ENCODE measurements at places on chromosomes 12 and 14. TPM values are rescaled to one million over a fixed set of nuclear protein-coding genes. Genes with fewer than 3 reads are reported as not detected.

GRCh38 chr12:106585105-106585520, 2.3 kb downstream of the RFX4 start:
- no peak for DNase-seq

GRCh38 chr12:5317556-5317955, 114.4 kb upstream of the NTF3 start:
- peak; percentile 31 for DNase-seq

DNA sequence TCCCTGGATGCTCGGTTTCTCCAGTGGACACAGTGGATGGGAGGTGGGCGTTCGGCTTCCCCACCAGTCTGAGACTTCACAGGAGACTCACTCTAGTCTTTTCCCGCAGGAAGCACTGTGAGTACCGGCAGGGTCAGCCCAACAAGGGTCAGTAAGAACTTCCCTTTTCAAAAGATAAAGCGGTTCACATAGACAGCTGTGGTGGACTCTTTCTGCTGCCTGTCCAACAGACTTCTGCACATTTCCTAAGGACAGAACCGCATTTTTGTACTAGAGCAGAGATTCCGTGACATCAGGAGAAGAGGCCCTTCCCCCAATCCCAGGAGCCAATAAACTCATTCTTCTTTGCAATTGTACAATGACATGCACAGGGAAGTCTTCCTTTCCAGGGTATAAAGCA, 10.4 kb downstream of the LTBR start:
- DNase-seq, result no peak

Gene WNT1
- total RNA-seq, result not detected

DNA sequence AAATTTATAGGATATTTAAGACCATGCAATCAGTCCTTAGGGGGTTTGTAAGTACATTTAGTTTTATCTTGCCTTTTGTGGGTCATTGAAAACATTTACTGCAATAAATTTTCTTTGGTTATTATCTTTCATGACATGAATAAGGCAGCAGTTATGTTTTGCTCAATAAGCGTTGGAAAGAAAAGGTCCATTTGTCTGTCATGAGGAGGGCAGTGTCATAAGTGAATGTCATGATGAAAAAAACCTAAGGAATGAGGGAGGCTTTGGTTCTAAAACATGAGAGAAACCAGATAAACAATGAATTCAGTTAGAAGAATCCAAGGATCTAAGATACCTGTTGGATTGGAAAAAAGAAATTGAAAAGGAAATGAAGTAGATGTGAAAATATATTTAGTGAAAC, 209.4 kb downstream of the NAV3 start:
- no peak for DNase-seq

GRCh38 chr12:109358154-109358869, 10.6 kb downstream of the MYO1H start:
- DNase-seq, result peak; percentile 25

Gene DBX2
- total RNA-seq, result not detected

GRCh38 chr12:130589540-130590317, 126.4 kb downstream of the RIMBP2 start:
- DNase-seq, result no peak

Gene MAGOHB
- total RNA-seq, result 47.0 TPM

- DNase-seq, result no peak
These were observed 109.8 kb downstream of the ACSS3 start for GRCh38 chr12:81187686-81188085.

GRCh38 chr12:41250748-41251147, 62.6 kb downstream of the PDZRN4 start:
- DNase-seq, result no peak

DNA sequence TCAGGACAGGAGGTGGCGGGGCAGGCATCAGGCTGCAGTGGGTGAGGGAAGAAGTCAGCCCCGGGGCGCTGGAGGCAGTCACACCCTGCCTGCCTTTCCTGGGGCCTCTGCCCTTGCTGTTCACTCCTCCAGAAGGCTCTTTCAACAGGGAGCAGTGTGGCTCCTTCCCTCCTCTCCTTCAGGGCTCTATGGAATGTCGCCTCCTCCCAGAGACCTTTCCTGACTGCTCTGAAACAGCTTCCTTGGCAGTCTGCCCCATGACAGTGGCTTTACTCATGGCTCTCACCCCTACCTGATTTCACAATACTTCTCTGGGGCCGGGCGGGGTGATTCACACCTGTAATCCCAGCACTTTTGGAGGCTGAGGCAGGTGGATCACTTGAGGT, 7.1 kb downstream of the RHOF start:
- DNase-seq, result peak; percentile 90

DNA sequence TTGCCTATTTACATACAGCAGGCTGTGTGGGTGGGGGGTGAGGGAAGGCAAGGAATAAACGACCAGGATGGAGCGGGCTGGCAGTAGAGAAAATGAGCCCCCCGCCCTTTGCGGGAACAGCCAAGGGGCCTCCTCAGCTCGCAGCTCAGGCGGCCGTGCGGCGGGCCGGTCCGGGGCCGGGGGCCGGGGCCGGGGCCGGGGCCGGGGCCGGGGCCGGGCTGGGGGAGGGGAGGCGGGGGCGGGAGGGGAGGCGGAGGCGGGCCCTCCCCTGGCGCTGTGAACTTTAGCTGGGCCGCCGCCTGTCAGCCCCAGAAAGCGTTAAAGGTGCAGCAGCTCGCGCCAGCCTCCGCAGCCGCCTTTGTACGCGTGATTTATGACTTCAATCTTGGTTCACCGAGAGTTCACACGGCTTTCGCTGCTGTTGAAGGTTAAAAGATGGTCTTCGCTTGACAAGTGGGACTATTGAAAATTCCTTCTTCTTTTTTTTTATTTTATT, 28.8 kb downstream of the HOXC4 start:
- peak; percentile 29 for DNase-seq

- peak; percentile 50 for DNase-seq
These were observed 24.0 kb upstream of the LGR5 start for GRCh38 chr12:71415336-71416231.

Gene HCFC2
- total RNA-seq, result 23.7 TPM

DNA sequence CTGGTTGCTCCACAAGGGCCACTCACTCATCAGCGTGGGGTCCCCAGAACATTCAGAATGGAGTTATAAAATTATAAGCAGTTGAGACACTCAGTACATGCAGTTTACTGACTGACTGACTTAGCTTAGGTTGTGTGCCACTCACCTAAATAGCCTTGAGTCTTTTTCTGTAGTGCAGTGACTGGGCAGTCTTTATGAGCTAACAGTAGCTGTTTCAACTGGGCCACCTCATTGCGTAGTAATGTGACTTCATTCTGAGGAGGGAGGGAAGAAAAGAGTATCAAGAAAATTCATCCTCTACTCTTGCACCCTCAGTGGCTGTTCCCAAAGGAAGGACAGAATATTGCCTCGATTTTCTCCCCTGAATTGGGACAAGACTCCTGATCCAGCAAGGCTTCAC, 15.8 kb upstream of the NPFF start:
- no peak for DNase-seq

DNA sequence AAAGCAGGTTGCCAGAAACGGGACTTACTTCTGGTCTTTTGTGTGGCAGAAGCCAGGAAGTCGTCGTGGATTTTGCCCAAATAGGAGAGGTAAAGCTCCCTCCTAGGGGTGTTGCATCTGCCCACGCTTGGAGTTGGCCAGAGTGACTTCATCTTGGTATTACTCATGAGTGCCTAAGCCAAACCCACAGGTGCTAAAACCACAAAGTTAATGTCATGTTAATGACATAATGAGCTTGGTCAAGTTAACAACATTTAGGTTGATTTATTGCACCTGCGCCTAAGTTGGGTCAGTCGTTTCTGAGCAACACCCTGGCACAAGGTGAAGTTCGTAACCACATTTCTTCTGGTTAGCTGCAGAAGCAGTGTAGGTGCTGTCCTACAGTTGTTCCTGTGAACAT, 225.2 kb downstream of the FUT8 start:
- peak; percentile 42 for DNase-seq

- no peak for DNase-seq
These were observed 954.4 kb downstream of the TRHDE start for GRCh38 chr12:73226593-73226992.

Gene HSPB8
- total RNA-seq, result 10.9 TPM

Gene GPR68
- total RNA-seq, result 6.5 TPM

Gene HOXC4
- total RNA-seq, result 4.2 TPM

DNA sequence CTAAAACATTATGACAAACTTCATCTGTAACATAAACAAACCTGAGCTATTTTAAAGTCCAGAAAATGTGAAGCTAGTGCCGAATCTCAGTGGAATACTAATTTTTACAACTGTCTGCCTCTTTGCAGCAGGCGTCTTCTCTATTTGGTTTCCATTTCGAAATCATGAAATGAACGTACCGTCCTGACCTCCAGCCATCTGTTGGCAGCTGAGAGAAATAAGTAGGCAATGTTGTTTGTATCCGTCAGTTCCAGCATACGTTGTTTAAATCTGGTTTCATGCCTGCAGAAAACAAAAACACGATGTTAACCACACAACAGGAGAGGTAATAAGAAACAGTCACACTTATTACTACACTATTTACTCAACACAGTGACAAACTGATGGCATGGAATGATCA, 54.3 kb upstream of the KCNJ8 start:
- peak; percentile 46 for DNase-seq

- no peak for DNase-seq
These were observed 11.9 kb upstream of the PUS1 start for GRCh38 chr12:131917139-131917710.

DNA sequence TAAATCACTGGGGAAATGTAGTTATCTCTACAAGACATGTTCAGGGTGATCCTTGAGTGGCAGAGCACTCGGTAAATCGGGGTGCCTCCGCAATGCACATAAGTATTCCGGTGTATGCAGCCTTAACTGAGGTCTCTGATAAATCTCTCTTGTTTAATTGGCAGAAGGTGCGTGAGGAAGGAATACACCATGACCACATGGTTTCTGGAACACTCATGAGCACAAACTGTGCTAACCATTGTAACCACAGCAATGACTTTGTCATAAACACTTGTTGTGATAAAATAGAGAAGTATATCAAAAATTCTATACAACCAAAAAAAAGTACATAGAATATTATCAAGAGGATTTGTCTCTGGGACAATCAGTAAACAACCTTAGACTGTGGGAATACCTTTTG, 146.8 kb upstream of the DIO2 start:
- DNase-seq, result peak; percentile 39

- DNase-seq, result peak; percentile 62
These were observed 25.0 kb downstream of the SNX6 start for GRCh38 chr14:34604995-34605394.

Gene PMCH
- not detected for total RNA-seq

- no peak for DNase-seq
These were observed 23.1 kb upstream of the RNASE12 start for GRCh38 chr14:20614038-20614840.

GRCh38 chr12:104844123-104844522, 114.0 kb downstream of the SLC41A2 start:
- DNase-seq, result no peak

- no peak for DNase-seq
These were observed 575 bp downstream of the L2HGDH start for GRCh38 chr14:50311337-50311971.
